ENCODE measurements at places on chromosomes 6 and 20. TPM values are rescaled to one million over a fixed set of nuclear protein-coding genes. Genes with fewer than 3 reads are reported as not detected.

The OGFRL1 gene
- 12.4 TPM for total RNA-seq

The PLA2G7 gene
- total RNA-seq: not detected

The TGM6 gene
- not detected for total RNA-seq

The LAMA5 gene
- 16.3 TPM for total RNA-seq

The PGC gene
- not detected for total RNA-seq

The ROS1 gene
- total RNA-seq: 1.2 TPM

The BLOC1S5 gene
- total RNA-seq: 13.3 TPM

Data from myometrial cell (primary cell).